ENCODE measurements at places on chromosomes 1 and 21.

DNA sequence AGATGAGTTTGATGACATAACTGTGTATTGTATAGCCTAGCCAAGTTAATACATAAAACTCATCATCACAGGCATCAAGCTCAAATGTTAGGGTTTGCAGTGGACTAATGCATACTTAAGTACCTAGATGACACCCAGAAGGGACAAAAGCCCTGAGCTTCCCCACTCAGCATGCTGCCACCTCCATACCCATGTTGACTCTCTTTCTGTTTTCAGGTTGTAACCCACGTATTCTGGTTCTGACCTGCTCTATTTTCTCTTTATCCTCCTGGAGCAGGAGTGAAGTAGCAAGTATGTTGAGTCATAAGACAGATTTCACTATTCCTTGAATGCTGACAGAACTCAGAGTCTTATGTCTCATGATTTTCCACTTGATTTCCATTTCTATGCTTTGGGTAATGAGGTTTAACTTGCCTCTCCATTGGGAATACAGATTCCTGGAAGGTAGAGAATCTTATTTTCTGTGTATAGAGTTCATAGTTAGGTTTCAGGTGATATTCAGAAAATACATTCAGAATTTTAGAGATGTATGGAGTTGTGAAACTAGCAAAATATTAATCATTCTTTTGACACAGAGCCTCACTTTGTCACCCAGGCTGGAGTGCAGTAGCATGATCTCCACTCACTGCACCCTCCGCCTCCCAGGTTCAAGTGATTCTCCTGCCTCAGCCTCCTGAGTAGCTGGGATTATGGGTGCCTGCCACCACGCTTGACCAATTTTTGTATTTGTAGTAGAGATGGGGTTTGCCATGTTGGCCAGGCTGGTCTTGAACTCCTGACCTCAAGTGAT, 122.5 kb upstream of the KCNJ15 start:
- no peak for DNase-seq

DNA sequence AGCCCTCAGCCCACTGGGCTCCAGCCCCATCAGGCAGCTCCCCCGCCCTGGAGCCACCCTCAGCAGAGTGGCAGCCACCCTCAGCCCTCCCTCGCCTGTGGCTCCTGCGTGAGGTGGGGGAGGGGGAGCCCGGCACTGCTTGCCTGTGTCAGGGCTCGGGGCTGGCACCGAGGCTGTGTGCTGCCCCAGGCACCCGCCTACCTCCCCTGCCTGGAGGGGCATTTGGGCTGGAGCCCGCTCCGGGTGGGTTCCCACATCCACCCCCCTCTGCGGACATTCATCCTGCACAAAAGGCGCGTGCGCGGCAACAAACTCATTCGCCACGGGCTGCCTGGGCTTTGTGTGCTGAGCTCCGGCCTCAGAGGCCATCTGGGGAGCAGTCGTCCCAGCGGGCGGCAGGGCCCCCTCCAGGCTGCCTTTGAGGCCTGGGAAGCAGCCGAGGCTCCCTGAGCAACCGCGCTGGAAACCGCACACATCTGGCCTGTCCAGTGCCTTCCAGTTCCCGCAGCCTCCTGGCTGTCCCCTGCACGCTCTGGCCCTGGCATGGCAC, 12.6 kb upstream of the TNFRSF14 start:
- DNase-seq, result no peak

- no peak for DNase-seq
Measured at GRCh38 chr1:153973071-153973470, 4.4 kb downstream of the JTB start.

DNA sequence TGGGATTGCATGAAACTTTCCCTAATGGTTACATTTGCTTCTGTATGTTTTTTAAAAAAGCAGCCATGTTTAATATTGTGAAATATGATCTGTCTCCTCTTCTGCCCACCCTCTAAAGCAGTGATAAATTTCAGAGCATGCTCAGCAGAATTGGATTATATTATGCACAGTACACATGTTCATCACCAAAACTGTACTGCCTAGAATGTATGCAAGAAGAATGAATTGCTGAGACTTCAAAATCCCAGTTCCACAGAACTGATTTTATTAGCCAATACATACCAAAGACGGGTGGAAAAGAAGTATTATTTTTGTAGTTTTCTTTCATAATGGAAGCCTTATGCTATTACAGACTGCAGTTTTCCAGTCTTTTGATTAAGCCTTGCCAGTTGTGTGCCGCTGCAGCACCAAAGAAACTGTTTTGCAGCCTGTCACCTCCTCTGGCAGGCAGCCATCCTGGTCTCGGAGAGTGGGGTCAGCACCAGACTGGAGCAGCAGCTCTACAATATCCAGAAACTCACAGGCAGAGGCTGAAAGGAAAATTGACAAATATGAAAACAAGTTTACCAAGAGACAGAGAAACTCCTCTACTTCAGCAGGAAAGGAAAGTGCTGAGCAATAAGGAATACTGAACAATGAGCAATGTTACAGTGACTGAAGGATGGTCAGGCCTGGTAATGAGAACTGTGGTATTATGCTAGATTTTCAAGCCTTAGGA, 58.1 kb downstream of the LHX4 start:
- DNase-seq, result no peak

DNA sequence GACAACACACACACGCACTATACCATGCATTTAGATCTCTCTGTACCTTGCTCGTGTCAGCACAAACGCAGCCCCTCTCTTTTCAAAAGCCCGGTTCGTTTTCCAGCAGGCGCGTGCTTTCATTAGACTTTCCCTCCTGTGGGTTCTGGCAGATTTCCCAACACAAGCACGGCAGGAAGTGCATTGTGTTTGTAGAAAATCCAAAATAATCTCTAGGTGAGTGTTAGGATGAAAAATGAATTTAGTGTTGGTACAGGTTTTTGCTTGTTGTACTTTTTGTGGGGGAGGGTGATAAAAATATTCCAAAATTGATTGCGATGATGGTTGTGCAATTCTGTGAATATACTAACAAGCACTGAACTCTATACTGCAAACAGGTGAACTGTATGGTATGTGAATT, 54.1 kb upstream of the POFUT2 start:
- no peak for DNase-seq

GRCh38 chr1:232999956-233000625, 49.7 kb downstream of the NTPCR start:
- DNase-seq, result no peak

DNA sequence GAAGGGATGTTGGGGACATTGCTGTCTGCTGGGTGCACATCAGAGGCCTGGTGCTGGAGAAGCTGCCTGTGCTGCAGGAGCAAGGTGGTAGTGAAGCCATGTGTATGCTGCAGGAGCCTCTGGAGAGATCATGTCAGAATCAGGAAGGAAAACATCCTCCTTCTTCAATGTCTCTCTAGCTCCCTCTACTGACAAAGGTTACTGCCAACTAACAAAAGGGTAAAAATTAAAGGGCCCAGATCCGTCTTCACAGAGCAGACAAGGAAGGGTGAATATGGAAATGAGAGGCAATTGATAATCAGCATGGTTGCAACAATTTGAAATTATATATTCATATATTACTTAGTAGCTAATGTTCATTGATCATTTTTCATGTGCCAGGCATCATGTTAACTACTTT, 32.2 kb downstream of the FAM177B start:
- no peak for DNase-seq

DNA sequence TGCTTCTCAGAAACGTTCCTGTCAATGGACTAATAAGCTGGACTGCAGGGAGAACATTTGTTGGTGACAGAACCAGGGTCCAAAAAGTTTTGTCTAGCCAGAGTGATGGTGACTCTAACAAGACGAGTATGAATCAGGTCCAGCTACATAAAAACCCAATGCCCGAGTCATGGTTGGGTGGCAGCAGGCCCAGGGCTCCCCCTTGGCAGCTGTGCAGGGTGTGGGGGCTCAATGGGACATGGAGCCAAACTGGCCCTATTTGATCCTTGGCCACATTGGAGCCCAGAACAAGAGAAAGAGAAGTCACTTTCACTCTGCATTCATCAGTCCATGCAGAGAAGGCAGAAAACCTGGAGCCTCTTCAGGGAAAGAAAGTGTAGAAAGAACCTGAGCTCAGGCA, 37.9 kb upstream of the TENT5C start:
- DNase-seq, result no peak

GRCh38 chr1:215181518-215181917, 99.0 kb downstream of the KCNK2 start:
- no peak for DNase-seq

DNA sequence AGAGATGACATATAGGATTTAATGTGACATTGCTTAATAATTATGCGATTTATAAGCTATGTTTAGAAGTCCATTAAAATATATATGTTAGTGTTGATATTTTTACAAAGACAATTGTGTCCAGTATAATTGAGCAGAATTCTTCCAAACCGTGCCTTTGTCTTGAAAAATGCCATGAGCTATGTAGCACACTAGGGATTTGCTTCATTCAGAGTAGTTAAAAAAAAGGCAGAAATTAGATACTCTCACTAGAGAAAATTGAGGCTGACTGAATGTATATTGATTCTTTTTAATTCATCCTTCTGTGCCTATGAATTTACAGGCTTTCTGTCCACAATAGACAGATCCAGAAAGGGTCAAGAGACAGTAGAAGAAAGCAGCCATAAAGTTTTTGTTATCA, 429.0 kb downstream of the NEGR1 start:
- DNase-seq, result no peak

- no peak for DNase-seq
Measured at GRCh38 chr1:162629077-162629627, 3.1 kb upstream of the DDR2 start.

DNA sequence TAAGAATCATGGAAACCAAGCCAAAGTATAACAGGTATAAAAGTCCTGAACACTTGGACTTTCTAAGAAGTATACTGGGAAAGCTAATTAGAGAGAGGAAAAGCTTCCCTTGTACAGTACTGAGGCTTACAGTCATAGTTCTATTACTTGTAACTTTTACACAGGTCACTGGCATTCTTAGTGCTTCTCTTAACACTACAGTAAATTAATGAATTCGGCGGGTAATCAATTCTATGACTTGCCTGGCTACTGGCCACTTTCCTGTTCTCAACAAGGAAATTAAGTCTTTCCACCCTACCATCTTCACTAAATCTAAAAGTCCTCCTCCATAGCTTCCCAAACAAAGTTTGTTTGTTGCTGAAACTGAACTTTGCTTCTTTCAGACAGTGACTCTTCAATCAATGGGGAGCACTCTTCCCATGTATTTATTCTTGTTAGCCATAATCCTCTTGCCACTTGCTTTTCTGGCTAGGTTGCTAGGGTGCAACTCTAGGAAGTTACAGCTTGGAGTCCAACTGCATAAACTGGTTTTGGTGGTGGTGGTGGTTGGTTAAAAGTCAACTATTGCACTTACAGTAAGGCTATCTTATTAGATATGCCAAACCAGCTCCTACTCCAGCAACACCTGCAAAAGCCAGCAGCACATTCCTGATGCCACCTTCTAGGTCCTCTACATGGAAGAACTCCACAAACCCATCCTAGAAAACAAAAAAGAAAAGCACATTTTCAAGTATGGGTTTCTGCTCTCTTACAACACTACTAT, 2.4 kb downstream of the MCL1 start:
- DNase-seq, result no peak

DNA sequence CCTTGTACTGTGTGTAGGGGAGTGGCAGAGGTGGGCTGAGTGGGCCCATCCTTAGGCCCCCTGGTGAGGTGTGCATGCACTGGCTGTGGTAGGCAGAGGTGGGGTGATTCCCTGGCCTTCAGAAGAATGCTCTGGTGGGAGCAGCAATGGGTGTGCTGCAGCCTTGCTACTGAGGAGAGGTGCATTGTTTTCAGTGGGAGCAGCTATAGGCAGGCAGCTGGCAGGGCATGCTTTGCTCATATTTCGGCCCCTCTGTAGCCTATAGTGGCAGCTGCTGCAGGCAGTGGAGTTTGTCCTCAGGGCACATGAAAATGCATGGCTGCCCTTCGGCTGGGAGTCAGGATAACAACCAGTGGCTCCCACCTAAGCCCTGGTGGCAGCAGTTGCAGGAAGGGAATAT, 10.1 kb upstream of the KCTD3 start:
- DNase-seq, result no peak

GRCh38 chr1:81144240-81144825, 656.4 kb upstream of the ADGRL2 start:
- no peak for DNase-seq

- no peak for DNase-seq
Measured at GRCh38 chr1:113763661-113764060, 4.4 kb upstream of the PHTF1 start.

DNA sequence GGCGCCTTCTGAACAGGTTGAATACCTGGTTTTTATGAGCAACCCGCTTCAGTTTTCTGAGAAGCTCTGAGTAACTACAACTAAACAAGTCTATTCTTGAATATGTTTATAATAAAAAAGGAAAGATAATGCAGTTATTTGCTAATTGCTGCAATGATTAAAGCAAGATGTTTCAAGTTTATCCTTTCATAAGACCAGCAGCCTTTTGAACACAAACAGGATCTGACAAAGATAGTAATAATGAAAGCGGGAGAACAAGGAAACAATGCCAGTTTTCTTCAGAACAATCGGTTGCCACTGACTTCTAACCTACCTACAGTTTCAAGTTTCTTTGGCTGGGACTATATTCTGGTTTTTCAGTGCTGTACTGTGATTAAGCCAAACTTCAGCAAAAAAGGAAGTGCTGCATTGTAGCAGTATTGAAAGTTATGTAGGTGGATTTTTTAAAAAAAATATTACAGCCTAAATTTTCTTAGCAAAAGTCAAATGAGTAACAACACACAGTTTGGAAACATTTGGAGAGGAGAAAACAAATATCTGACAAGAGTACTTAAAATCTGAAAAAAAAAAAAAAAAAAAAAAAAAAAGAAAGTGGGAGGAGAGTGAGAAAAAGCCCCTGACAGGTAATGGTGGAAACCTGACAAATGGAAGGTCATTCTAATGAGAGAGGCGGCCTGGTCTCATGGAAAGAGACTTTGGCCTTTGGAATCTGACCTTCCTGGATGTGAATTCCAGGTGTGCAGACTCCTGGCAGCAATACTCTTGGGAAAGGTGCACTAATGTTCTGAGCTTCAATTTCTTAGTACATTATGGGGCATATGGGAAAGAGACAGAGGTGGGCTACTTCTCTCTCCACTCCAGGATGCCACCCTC, 11.4 kb downstream of the KCNJ15 start:
- DNase-seq, result no peak

DNA sequence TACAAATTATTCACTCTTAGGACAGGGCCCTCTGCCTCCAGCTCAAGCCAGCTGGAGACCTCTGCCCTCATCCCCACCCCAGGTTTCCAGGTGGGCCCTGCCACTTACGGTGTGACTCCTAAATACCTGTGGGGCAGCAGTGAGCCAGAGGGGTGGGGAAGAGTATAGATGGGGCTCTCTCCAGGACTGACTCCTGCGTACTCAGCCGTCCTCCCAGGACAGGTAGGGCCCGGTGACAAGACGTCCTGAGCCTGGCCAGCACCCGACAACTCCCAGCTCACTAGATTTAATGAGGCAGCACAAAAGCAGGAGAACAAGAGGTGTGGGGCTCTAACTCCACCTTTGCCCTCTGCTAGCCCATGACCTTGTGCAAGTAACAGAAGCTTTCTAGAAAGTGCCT, 16.8 kb downstream of the GNG12 start:
- DNase-seq, result no peak

All from stimulated activated CD4-positive, alpha-beta T cell treated with anti-CD3 and anti-CD28 coated beads, Interleukin-12 subunit alpha, Interleukin-12 subunit beta, amount 100 ng/mL, for 24 hours (primary cell).